ENCODE measurements at places on chromosomes 13 and 19.

DNA sequence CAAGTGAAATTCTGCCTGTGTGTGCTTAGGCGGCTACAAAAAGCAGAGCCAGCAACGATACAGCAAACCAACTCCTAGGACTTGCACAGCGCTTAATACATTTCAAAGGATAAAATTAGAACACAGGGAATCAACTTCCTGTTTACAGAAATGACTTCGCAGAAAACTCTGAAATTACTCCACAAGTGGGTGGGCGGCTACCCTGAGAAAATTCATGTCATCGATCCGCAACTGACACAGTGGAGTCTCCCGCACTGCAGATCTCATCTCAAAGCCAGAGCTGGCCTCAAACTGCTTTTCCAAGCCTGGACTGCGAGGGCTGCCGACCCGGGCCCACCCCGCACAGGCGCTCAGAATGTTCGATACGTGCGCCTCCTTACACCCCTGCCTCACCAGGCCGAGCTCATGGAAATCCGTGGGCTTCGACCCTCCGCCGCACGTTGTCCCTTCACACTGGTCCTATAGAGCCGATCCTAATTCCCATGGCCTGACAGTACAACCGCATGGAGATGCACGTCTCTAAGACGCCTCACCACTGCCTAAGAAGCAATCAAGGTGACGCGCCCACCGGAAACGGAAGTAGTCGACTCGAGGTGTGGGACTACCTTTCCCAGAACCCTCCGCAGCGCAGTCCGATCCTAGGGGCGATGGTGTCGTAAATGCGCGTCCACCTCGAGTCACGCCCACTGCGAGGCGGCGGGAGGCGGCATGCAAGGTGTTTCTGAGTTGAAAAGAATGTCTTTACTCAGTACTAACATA lies at the start of gene ZNF229:
Gene ZNF229, minus strand, starts transcription at position 557 of the 759 bp plus-strand sequence. CDS start 5,625 bp downstream, outside the sequence.
- DNase-seq = peak; percentile 94

DNA sequence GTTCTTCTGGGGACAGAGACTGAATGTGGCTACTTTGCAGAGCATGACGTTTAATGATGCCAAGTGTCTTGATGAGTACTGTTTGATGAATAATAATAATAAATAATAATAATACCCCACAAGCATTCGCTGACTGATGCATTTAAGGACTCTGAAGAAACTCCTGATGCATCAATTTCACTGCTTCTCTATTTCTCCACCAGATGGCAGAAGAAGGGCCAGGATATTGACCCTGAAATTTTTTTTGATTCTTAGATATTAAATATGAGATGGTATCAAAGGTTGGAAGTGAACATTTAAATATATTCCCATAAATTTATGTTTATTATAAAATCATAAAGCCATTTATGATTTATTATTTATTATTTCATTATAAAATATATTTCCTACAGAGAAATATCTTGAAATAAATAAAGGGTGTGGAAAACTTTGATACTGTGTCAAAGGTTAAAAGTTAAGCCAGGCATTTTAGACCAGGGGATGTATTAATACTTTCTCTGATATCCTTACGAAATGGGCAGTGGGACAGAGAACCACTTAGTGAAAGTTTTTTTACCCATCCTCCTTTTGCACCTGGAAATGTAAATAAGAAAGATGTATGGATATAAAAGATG lies 170.9 kb downstream of the LACC1 start:
- peak; percentile 35 for DNase-seq

DNA sequence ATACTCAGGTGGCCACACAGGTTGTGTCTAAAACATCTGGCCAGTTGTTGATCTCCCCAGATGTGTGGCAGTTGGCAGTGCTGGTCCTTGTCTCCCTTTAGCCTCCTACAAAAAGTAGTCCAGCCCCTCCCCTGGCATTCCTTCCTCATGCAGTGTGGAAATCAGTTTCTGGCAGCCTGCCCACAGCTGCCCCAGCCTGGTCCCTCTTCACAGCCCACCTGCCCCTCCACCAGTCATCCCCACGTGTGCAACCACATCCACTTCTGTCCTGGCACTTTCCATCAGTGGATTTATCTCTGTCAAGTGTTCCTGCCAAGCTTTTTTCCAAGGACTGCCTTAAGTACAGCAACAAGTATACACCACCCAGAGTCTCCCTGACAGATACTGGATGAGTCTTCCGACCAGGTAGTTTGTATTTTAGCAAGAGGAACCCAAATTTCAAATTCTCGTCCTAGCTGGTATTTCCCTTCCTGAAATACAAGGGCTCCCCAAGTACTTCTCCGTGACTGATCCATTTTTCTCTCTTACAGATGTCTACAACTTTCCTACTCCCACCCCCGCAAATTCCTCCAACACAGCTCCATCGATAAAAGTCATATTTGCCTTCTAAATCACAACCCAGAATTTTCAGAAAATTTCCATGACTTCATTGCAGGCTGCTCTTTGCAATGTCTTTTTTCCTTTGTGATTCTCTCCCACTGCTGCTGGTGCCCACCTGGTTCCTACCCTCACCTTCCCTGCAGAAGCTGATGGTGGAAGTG lies 313.5 kb downstream of the FOXO1 start:
- no peak for DNase-seq

GRCh38 chr19:10431943-10432735 lies 11.8 kb downstream of the PDE4A start:
- DNase-seq = no peak

DNA sequence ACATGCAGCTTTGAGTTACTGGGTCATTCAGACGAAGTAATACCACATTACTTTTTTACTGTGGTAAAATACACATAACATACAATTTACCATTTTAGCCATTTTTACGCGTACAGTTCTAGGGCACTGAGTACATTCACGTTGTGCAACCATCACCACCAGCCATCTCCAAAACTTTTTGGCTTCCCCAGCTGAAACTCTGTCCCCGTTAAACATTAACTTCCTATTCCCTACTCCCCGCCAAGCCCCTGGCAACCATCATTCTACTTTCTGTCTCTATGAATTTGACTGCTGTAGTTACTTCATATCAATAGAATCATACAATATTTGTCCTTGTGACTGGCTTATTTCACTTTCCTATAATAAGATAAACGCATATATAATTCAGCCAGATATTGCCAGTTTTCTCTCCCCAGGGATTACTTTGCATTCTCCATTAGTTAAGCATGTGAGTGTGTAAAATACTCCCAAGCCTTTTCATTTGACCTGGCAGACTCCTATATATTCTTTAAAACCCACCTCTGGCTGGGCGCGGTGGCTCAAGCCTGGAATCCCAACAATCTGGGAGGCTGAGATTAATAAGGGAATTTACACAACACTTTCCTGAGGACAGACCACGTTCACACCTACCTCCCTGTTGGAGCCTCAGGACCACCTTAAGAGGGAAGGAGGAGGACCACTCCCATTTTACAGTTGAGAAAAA lies 10.0 kb upstream of the CYP4F22 start:
- DNase-seq = no peak

DNA sequence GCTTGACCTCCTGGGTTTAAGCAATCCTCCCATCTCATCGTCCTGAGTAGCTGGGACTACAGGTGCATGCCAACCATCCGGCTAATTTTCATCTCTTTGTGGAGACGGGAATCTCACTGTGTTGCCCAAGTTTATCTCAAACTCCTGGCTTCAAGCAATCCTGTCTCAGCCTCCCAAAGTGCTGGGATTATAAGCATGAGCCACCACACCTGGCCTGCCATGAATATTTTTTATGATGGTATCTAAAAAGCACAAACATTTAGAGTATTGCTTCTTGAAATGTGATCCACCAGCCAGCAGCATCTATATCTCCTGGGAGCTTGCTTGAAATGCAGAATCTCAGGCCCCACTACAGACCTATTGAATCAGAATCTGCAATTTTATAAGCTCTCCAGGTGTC lies 111.2 kb upstream of the CLDN10 start:
- DNase-seq = no peak

DNA sequence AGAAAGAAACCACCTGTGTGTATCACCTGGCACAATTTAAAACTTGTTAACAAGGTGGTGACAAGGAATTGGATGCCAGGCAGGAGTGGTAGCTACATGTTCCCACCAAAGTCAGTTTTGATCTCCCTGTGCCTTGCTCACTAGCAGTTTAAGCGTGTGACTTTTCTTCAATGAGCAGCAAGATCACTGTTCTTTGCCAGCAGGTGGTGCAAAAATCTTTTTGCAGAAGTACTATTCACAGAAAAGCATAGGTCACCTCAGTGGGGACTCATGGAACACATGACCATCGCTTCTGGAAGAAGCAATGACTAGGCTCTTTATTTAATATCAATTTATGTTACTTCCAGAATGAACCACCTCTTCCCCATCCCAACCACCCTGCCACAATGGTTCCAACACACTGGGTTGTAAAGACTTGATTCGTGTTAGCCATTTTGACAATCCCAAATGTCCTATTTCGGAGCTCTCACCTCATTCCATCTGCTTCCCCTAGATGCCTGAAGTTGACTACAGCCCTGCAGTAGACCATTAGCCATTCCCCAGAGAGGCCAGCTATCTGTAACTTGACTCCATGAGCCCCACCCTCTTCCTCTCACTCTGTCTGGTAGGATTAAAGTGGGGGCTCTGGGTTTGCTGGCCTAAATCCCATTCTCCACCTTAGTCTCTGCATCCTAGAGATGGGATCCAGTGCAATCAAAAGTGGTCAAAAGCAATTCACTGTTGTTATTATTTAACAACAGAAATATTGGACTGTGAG lies 59.1 kb upstream of the TNFRSF19 start:
- peak; percentile 67 for DNase-seq

DNA sequence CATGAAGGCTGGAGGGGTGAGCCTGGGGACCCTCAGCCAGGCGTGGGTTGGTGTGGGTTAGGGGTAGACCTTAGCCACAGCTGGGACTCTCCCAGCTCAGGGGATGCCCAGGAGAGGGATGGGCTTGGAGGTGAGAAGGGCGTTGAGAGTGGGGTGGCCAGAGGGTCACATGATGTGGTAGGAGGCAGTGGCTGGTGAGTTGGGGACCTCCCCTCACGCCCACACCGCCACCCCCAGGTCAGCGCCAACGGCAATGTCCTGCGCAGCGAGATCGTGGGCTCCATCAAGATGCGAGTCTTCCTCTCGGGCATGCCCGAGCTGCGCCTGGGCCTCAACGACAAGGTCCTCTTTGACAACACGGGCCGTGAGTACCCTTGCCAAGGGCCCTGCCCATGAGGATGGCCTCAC lies 28.5 kb downstream of the AP1M1 start:
- no peak for DNase-seq

DNA sequence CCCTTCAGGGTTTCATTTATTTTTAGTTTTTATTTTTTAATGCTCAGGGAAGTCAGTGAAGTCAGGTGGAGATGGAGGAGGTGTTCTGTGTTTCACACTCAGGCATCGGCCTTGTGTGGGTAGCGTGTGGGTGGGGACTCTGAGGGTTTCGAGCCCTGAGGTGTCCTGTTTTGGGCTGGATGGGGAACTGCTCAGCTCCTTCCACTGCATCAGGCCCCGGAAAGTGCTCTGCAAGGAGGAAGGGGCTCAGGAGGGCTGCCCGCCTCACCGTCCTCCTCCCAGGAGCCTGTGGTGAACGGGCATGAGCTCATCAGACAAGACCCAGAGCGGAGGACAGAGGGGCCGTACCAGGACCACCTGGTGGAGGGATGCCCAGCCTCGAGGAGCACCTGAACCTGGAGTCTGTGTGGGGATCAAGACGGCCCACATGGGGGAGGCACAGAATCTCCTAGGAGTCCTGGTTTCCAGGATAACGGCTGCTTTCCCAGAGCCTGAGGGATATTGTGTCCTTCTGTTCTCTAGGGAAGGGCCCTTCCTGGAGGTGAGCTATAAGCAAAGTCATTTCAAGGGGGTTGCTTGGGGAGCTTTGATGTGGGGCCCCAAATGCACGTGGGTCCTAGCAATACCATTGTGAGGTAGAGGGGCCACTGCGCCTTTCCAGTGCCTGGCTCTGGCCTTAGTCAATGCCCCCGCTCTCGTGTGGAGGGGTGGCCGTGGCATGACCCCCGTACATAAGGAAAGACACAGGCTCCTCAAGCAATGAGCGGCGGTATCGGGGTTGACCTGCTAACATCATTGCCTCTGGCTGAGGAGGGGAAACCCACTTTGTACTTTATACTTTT lies 13.5 kb upstream of the GAS6 start:
- DNase-seq = no peak

GRCh38 chr13:37039896-37040295 lies 19.6 kb downstream of the SUPT20H start:
- DNase-seq = no peak

DNA sequence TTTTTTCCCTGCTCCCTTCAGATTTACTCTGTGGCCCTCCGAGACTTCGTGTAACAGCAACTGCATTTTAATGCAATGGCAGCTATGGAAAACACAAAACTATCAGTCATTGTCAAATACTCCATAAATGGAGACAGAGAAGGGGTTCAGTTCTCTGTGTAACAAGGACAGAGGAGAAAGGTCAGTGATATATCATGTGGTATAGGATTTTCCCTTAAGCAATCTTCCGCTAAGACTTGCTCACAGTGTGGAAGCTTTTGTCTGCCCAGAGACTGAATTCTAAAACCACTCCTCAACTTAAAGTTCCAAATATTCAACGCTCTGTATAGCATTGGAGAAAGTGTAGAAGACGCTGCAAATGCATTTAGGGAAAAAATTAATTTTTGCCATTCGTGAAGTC lies 111.3 kb upstream of the EDNRB start:
- DNase-seq = no peak

DNA sequence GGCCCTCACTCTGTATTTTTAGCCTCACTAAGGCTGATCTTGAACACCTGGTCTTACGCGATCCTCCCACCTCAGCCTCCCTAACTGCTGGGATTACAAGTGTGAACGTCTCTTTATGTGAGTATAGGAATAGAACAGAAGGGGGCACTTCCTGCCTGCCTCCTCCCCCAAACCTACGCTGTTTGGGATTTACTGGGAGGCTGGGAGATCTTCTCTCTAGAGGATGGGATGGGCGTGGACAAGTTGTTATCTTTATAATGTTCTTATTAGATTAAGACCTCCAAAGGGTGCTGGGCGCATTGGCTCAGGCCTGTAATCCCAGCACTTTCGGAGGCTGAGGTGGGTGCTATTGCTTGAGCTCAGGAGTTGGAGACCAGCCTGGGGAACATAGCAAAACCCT lies 2.9 kb upstream of the CSNK1G2 start:
- DNase-seq = no peak

DNA sequence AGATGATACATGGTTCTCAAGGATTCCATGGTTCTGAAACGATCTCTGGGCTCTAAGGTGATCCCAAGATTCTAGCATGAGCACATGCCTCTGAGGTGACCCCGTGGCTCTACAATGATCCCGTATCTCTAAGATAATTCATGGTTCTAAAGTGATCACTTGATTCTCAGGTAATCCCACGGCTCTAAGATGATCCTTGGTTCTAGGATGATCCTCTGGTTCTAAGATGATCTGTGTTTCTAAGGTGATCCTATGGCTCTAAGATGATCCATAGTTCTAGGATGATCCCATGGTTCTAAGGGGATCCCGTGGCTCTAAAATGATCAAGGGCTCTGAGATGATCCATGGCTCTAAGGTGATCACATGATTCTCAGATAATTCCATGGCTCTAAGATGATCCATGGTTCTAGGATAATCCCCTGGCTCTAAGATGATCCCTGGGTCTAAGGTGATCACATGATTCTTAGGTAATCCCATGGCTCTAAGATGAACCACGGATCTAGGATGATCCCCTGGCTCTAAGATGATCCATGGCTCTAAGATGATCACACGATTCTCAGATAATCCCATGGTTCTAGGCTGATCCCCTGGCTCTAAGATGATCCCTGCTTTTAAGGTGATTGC lies 21.3 kb downstream of the NUMBL start:
- DNase-seq = no peak

Data from fibroblast of skin of right biceps (primary cell).